ENCODE measurements at places on chromosomes 12 and 14. TPM values are rescaled to one million over a fixed set of nuclear protein-coding genes. Genes with fewer than 3 reads are reported as not detected.
A peak's percentile ranks its signal among the peaks of the same experiment; 100 is the strongest.

The LRTM2 gene
- not detected for total RNA-seq

The PLEKHD1 gene
- total RNA-seq: not detected

The SHMT2 gene
- 56.1 TPM for total RNA-seq

The TAS2R19 gene
- 0.29 TPM for total RNA-seq

DNA sequence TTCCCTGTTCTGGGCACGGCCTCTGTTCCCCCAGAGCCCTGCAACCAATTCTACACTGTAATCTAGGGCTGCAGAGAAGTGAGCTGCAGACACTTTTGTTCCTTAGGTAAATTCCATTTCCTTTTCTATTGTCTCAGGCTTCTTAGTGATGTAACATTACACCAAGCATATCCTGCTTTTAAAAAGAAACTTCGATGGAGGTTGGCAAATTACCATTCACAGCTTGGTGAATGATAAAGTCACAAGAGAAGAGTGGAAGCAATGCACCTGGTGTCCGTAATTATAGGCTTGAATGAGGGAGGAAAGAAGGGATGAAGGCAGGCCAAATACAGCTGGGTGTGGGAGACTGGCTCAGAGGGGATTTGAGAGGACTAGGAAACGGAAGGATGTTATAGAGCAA is 68.6 kb downstream of the PPM1A start:
- DNase-seq: no peak

The FGF23 gene
- total RNA-seq: not detected

The PMCH gene
- not detected for total RNA-seq

- DNase-seq: no peak
These were observed 217.0 kb downstream of the SLC25A21 start for GRCh38 chr14:36955376-36955775.

DNA sequence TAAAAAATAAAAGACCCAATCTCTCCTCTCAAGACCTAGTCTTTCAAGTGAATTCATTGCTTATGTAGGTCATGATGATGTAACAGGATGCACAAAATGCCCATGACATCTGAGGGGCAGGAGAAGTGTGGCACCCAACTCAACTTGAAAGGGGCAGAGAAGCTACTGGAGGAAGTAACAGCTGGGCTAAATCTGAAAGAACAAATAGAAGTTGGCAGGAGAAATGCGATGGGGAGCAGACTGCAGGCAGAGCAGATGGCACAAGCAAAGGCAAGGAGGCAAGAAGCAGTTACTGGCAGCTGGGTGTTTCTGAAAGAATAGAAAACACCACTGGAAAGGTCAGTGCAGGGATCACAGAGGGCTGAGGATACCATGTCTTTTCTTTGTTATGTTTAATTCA is 14.6 kb downstream of the SLC38A4 start:
- no peak for DNase-seq

DNA sequence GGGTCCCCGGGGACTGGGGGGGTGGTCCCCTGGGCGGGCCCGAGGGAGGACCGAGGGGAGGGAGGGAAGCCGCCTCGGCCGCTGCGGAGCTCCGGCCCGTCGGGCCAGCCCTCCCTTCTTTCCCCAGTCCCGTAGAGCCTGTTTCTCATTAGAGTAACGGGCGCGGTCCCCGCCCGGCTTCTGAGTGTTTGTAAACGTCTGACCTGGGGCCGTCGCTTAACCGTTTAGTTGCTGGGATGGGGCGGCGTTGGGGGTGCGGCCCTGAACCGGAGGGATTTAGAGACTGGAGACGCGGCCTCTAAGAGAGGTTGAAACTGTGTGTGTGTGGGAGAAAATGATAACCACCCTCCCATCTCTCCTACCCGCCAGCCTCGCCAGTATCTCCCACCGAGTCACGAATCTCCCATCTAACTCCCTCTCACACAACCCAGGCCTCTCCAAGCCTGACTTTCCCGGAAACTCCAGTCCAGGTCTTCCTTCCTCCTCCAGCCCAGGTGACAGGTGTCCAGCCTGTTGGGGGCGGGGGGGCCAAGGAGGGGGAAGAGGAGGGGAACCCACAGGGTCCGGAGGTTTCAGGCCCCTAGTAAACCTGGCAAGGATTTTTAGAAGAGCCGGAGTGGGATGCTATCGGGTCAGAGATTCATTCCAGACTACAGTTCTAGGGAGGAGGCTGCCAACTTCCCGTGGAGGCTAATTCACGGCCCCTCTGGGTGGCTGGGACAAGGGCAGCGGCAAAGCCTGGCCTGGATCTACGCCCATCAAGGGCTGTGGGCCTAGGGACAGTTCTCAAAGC is 1.1 kb upstream of the NFATC4 start:
- DNase-seq: peak; percentile 30

DNA sequence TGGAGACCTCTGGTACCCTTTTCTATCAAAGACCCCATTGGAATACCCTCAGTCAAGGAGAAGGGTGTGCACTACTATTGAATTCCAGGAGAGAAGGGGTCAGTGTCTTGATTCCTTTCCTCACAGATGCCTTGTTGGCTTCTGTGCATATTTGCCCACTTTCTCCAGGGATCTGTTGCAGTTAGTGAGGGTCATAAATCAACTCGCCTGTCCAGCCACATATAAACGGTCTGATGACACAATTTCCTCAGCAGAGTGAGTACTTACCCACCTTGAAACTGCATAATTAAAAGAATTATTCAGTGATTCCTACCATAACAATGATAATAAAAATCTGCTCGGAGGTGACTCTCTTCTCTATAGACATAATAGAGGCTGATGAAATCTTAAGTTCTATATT is 13.9 kb upstream of the DCD start:
- no peak for DNase-seq

DNA sequence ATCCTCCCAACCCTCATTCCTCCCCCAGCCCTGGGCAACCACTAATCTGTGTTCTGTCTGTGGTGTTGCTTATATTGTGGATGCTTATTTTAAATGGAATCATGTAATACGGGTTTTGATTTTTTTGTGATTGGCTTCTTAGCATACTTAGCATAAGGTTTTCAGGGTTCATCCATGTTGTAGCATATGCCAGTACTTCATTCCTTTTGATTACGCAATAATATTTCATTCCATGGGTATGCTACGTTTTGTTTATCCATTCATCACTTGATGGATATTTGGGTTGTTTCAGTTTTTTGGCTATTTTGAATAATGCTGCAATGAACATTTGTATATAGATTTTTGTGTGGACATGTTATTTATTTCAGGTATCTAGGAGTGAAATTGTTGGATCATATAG is 82.9 kb downstream of the TSPAN9 start:
- DNase-seq: no peak

All from esophagus squamous epithelium (tissue), 5 donors.